ENCODE measurements at places on chromosomes 1 and 21.

- DNase-seq: no peak
Measured at GRCh38 chr1:45470306-45470798, 20.6 kb downstream of the TESK2 start.

DNA sequence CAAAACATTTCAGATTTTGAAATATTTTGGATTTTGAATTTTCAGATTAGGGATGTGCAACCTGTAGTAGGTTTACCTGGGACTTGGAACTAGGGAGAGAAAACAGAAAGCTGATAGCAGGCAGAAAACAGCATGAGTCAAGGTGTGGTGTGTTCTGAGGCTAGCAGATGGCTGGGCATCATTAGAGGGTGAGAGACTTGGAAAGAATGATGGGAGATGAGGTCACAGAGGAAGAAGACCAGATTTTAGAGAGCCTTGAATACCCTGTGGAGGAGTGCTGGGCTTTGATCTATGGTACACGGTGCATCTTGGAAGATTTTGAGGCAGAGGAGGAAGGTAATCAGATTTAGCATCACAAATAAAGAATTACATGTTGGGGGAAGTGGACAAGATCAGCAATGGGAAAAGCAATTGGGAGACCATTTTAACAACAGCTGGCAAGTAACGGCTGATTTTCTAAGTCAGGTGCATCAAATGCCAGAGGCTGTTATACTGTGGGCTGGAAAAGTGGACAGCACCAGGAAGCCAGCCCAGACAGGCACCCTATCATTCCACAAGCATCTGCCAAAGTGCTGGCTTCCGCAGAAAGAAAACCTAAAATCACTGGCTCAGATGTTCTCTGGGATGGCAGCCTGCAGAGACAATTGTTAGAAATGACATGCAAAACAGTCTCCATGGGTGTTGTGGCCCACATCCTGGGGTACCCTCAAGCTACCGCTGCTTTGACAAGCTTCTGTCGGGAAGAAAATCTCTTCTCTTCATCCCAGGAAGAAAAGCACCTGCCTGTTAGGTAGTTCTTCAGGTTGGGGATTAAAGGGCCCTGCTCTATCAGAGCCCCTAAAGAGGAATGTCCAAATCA, 30.9 kb upstream of the CAMK1G start:
- DNase-seq: no peak

GRCh38 chr1:17352419-17352909, 19.5 kb upstream of the PADI6 start:
- no peak for DNase-seq

DNA sequence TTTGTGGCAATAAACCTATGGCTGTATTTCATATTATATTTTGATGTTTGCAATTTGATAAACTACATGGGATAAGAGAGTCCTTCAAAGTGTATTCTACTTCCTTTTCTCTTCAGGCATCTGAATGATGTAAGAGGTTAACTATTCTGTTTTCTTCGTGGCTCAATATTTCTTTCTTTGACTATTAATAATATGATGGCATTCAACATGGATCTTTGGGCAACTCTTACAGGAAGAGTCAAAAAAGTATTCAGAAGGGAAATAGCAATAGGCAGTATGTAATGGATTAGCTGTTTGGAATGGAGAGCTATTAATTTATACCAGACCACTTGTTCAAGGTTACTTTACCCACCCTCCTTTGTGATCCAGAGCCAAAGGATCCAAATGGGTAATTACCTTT, 74.4 kb downstream of the HMCN1 start:
- DNase-seq: no peak

DNA sequence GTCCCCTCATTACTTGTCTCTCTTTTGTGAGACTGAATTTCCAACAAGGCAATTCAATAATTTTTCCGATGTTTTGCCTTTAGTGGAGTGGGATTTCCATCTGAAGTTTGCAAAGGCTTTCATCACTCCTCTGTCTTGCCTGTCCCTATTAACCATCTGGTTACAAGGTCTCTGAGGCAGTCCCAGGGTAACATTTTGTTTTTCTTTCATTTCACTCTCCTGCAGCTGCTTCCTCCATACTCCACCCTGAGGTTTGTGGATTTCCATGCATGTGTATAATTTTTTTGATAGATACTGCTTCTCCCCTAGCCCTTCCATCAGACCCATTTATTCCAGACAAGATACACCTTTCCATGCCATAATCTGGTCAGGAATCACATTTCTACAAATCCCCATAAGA, 366.8 kb downstream of the PTBP2 start:
- no peak for DNase-seq
